Forelimb muscle (tissue), 1 donor: ENCODE measurements at places on chromosomes 3 and 15. TPM values are rescaled to one million over a fixed set of nuclear protein-coding genes. Genes with fewer than 3 reads are reported as not detected.

- no peak for DNase-seq
Measured at GRCh38 chr3:43624619-43625305, 3.0 kb upstream of the ANO10 start.

- DNase-seq: no peak
Measured at GRCh38 chr3:177194299-177194698, 3.0 kb downstream of the TBL1XR1 start.

DNA sequence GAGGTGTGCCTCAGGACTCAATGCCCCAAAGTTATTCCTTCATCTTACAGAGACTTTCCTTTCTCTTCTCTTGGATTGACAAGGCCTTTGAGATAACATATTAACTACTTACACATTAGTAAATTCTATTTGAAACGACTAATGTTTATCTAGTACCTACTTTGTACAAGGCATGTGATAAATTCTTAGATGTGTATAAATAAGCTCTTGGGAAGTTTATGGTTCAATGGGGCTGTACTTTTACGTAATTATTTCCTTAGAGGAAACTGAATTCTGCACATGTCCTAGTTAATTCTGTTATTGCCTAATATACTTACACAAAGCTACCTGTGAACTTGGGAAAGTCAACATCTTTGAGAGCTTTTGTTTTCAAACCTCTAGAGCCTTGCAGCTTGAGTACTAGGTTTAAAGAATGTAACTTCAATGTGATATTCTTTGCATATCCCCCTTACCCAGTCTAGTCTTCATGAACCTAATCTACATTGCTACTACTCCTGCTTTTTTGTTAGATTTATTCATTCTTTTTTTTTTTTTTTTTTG is 58.5 kb upstream of the RAP2B start:
- DNase-seq: no peak

DNA sequence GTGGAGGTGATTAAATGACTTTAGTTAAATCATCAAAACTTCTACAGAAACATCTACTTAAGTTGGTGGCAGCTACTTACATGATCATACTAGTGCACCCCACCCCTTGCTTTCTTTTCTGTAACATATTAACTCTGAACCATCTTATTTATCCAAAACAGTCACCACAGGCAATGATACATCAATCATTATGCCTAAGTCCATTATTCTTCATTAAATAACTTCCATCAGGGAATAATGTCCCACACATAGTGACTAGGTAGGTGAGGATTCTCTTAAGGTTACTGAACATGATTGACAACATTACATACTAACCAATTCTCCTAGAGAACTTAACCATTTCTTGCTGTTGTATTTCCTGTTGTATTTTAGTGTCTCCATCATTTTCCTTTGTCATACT is 210.2 kb downstream of the NR1D2 start:
- DNase-seq: no peak

DNA sequence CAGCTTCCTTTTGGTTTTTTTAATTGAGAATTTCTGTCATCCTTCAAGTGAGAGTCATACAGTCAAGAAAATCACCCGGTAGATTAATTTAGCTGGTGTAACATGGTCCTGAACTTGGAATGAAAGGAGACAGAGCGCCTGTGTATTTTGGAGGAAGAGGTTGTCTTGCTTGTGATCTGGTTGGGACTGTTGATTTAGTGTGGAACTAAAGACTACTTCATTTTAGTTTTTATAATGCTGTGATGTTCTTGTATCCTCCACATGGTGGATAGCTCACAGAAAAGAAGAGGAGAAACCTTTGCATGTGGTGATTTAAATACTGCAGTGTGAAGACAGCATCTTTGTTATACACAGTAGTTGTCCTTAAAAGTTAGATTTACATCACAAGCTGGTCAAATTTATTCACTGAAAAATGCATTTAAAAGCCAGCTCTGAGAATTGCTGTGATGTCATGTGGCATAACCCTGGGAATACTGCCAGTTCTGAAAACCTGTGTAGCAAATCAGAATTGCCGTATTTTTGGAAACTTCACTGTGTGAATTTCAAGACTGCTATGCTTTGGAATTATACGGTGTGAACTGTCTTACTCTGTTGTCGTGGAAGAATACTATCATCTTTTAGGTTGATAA is 268.5 kb downstream of the PTPRG start:
- no peak for DNase-seq

GRCh38 chr3:52844290-52844975 is 9.6 kb upstream of the MUSTN1 start:
- no peak for DNase-seq

DNA sequence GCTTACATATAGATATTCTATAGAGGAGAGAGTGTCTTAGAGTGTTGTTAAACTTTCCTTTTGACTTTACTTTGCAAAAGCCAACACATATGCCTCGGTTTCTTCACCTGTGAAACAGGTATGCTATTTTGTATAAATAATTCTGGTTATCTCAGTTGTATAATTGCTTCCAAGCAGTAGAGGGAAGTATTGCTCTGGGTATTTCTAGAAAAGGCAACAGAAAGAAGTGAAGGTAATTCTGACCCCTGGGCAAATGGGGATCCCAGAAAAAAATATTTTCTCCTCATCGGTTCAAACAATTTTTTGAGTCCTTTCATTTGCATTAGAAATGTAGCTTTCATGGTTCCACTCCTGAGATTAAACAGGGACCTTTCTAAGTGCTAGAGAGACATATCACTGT is 216.5 kb upstream of the SEMA6D start:
- no peak for DNase-seq

GRCh38 chr3:134625885-134626741 is 24.7 kb downstream of the KY start:
- no peak for DNase-seq

GRCh38 chr3:183161552-183162336 is 790 bp downstream of the LAMP3 start:
- no peak for DNase-seq

DNA sequence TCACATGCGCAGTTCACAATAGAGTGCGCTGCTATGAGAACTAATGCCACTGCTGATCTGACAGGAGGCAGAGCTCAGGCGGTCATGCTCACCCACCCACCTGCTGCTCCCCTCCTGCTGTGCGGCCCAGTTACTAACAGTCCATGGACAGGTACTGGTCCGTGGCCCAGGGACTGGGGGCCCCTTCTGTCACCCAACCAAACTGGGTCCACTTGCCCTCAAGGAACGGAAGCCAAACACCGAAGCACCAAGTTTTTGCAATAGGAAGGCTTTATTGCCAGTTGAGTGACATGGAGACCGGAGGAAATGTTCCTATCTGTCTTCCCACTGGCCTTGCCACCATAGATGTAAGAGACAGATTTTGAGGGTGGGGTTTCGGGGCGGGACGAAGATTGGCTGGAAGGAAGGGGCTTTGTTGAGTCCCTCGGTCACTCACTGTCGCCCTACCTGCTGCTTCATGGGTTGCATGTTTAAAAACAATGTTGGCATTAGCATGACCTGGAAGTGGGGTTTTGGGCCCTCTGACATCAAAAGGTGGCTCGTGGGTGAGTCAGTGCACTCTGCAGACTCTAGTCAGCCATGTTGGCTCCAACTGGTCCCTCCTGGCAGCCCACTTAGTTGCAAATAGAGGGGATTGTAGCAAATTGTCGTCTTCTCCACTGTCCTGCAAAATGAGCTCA is 141.0 kb downstream of the TJP1 start:
- DNase-seq: no peak

DNA sequence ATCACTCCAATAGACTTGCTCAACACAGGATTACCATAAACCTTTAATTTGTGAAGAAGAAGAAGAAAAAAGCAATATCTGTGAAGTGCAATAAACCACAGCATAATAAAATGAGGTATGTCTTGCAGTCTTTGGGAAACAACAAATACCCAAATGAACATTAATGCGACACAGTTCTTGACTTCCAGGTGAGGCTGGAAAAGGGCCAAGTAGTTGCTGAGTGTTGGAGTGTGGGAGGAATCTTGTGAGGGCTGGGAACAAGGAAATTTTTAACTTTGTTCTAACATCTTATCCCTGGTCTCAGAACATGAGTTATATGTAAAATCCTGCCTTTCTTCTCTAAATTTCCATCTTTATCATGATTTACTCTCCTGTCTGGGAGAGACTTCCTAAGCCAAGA is 206.5 kb downstream of the DTWD1 start:
- DNase-seq: no peak

- no peak for DNase-seq
Measured at GRCh38 chr3:25508901-25509300, 80.8 kb downstream of the RARB start.

DNA sequence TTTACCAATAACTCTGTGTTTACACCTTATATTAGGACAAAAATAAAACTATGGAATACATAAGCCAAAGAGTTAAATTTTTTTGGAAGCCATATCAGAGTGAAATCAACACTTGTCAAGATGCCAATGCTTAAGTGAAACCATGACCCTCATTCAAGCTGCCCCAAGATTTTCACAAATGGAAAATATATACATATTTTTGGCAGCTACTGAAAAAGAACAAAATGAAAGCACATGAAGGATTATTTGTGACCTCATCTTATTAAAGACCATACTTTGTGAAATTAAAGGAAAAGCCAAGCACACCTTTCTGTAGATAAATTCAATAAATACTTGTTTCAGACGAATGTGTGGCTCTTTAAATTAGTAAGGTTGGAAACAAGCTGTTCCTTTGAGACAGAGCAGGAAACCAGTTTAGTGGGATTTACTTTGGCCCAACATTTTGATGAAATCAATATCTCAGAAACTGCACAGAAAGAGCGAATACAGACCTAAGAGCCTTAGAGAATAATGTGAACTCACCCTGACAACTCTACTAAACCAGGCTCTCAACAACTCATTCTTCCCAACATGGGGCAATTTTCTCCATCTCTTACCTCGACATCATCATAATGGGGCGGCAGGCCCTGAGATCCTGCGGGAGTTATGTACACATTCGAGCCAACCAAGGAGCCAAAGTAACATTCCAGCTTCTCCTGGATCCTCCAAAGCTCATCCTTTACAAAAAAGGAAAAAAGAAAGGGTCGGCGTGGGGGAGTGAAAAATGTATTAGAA is 11.1 kb downstream of the RIOX2 start:
- no peak for DNase-seq

DNA sequence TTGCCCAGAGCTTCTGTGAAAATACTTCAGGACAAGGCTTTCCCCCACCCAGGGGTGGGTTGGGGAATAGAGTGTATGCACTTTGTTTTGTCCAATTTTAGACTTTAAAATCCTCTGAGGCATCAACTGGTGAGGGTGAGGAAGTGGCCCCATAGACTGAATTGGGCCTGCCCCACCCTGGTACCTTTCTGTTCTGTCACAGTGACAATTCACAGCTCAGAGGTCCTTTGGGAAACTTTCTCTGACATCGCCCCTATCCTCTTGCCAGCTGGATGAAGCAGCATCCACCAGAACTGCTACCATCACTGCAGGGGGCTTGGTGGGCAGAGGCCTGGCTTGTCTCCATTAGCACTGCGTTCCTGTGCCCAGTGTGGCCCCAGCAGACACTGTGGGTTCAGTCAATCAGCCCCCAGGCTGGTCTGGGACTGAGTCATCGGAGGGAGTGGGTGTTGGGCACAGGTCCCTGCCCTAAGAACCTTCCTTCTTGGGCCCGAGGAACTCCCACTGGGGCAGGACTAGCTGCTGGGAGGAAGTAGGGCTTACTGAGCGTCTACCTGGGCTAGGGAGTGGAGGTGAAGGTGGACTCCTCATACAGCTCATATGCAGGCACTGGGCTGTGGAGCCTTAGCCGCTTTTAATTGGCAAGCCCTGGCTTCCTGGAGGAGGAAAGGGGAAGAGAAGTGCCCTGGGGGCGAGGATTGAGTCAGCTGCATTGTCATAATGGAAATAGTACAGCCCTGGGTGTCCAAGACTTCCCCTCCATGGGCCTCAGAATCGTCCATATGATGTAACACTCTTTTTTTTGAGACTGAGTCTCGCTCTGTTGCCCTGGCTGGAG is 1.5 kb upstream of the PPM1M start:
- no peak for DNase-seq

The SH2D7 gene
- polyA plus RNA-seq: 0.09 TPM

The TMEM44 gene
- polyA plus RNA-seq: 26.7 TPM

The LRRIQ4 gene
- polyA plus RNA-seq: 0.13 TPM

The SLC28A2 gene
- polyA plus RNA-seq: 0.13 TPM

The TRH gene
- polyA plus RNA-seq: 0.34 TPM
